ENCODE measurements at places on chromosomes 4 and X.

GRCh38 chr4:155907556-155907955, 4.1 kb downstream of the TDO2 start:
- DNase-seq, result no peak

DNA sequence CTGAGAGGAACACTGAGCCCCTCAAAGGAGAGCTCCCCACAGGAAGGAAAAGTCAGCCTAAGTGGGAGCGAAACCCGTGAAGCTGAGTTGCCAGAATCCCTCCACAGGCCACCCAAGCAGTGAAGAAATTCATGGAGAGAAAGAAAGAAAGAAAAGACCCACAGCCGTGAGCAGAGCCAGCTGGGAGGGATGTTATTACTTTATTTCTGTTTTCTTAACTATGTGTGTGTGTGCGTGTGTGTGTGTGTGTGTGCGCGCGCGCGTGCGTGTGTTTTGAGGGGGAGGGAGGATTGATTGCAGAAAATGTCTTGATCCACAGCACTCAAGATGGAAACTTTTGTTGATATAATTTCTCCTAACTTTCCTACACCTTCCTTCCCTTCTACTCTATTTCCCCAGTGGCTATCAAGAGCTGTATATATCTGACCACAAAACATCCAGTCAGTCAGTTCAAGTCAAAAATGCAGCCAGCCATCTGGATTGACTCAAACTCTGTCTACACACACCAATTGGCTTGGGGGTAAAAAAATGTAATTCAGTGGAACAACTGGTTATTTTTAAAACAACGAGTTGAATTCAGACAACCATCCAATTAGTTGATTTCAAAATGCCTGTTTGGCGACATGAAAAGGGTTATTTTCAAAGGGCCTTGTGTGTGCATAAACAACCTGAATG, 13.8 kb upstream of the GPC3 start:
- no peak for DNase-seq

- DNase-seq, result no peak
Measured at GRCh38 chr4:158796370-158797140, 27.7 kb downstream of the FNIP2 start.

DNA sequence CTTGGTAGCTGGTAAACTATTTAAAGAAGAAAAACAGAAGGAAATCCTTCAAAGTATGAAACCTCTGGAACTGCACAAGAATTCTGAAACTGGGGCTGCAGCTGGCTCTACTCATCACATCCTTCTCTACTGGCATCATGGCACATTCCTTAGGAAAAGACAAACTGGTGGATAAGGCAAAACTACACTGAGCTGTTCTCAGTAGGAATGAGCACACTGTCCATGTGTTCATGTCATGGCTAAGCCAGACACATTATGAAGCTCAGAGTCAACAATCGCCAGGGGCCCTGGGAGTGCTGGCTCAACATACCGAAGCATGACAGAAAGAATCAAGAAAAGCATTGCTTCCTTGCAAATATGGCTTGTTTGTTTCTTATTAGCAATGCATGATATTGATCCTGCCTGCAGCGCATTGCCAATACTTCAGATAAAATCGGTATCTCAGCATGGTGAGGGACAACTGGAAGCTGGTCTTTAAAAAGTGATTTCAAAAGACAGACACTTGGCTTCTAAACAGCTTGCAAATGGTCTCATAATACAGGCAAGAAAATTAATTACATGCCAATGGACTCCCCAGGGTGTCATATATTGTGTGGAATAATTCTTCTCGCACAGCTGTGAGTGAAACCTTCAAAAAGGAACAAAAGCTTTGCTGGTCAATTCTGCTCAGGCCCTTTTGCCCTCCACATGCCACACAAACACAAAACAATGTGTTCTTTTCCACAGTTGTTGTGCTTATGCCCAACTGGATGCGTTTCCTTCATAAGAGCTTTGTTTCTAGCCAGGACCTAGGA, 300.2 kb upstream of the VCX start:
- no peak for DNase-seq

DNA sequence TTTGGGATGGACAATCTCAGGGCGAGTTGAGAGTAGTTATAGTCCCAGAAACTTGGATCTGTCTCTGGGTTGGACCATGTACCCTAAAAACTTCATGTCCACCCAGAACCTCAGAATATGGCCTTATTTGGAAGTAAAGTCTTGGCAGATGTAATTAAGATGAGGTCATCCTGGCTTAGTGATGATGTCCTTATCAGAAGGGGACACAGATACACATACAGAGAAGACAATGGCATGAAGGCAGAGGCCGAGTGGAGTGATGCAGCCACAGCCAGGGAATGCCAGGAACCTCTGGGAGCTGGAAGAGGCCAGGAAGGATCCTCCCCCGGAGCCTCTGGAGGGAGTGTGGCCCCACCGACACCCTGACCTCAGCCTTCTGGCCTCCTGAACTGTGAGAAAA, 61.2 kb upstream of the STX18 start:
- no peak for DNase-seq

- no peak for DNase-seq
Measured at GRCh38 chr4:123516576-123516975, 120.0 kb downstream of the SPRY1 start.
